Erythroblast (primary cell): ENCODE measurements at places on chromosomes 7 and 10.
A peak's percentile ranks its signal among the peaks of the same experiment; 100 is the strongest.

DNA sequence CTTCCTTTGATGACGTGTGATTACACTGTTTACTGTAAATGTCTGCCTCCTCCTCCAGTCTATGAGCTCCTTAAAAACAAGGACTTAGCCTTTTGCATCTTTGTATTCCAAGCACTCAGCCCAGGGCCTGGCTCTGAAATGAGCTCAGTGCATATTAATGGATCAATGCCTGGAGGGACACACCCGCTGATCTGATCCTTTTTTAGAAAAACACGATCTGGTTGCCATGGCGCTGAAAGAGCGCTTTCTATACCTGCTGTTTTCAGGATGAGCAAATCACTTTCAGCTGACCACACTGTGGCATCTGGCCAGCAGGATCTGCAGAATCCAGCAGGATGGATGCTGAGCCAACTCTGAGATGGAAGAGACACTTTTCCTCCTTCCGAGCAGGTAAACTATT is 37.8 kb upstream of the GARS1 start:
- no peak for DNase-seq

DNA sequence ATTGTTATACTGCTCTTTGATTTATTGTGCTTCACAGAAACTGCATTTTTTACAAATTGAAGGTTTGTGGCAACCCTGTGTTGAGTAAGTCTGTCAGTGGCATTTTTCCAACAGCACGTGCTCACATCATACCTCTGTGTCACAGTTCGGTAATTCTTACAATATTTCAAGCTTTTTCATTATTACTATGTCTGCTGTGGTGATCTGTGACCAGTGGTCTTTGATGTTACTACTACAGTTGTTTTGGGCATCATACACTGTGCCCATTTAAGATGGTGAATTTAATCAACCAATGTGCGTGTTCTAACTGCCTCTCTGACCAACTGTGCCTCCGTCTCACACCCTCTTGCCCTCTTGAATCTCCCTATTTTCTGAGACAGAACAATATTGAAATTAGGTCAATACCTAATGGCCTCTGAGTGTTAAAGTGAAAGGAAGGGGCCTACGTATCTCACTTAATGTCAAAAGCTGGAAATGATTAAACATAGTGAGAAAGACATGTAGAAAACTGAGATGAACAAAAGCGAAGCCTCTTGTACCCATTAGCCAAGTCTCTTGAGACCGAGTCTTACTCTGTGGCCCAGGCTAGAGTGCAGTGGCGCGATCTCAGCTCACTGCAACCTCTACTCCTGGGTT is 20.2 kb upstream of the ASL start:
- no peak for DNase-seq

GRCh38 chr7:1224086-1224716 is 8.5 kb upstream of the UNCX start:
- DNase-seq: no peak

- DNase-seq: no peak
Measured at GRCh38 chr10:133226251-133226808, 3.7 kb upstream of the UTF1 start.

- DNase-seq: peak; percentile 7
Measured at GRCh38 chr10:89419548-89419947, 5.2 kb downstream of the IFIT5 start.

- no peak for DNase-seq
Measured at GRCh38 chr10:131928248-131929095, 27.7 kb downstream of the PPP2R2D start.

DNA sequence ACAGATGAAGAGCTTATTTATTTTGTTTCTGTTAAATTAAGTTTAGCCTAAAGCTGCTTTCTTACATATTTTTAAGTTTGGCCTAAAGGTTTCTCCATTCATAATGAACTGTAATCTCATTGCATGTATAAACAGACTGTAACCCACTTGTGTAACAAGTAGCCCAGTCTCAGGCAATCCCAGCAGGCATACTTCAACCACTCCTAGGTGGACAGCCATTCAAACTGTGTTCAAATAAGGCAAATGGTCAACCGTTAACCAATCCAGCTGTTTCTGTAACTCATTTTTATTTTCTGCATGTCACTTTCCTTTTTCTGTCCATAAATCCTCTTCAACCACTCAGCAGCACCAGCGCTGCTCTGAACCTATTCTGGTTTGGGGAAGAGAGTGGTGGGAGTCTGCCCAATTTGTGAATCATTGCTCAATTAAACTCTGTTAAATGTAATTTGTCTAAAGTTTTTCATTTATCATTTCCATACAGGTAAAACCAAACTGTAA is 35.9 kb downstream of the PHYHIPL start:
- no peak for DNase-seq

- DNase-seq: no peak
Measured at GRCh38 chr10:52136921-52137320, 177.2 kb upstream of the DKK1 start.

- DNase-seq: no peak
Measured at GRCh38 chr7:138075350-138075749, 909 bp upstream of the AKR1D1 start.

GRCh38 chr7:66344166-66344565 is 139.0 kb downstream of the TPST1 start:
- DNase-seq: no peak

DNA sequence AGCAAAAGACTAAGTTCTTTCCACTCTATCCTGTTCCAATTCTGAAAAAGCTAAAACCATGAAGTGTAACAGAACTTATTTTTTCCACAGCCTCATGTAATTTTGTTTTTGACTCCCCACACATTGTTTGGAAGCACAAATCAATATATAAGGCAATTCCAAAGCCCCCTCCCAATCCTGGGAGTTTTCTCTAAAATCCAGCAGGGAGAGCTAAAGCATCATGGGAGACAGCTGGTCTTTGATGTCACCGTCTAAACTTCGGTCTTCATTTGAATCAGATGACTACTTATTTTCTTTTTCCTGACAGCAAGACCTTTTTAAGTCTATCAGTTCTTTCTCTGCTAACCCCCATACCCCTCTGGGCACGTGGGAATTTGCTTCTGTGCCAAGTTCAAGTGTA is 33.3 kb upstream of the PON1 start:
- DNase-seq: no peak

DNA sequence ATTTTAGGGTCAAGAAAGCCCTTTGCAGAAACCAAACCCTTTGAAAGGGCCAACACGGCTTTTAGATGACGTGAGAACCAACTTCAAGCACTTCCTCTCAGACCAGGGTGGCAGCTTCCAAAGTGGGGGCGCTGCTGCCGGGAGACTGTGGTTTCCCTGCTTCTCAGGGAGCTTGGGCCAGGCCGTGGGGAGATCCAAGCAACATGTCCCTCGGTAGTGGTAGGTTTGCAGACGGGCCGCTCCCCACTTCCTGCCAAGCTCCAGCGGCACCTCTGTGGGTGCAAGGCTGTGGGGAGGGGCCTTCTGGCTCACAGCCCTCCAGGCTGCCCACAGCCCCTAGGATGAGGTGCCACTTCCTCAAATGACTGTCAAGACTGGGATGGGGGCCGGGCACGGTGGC is 132.4 kb downstream of the FAM53B start:
- DNase-seq: peak; percentile 18

DNA sequence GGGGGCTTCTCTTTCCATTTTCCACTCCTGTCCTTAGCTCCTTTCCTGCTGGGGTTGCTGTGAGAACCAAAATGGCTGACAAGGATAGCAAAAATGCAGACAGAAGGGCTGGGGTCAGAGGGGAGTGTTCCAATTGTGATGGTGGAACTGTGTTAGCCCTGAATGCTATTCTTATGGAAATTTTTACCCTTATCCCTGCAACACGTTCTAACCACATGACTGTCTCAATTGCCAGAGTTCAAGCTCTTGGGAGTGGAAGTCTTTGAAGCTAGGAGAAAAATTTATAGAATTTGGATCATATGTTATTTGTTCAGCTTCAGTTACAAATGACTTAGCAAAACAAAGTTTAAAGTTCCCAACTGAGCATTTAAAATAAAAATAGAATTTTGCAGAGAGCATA is 134.1 kb downstream of the ADCYAP1R1 start:
- DNase-seq: no peak

- DNase-seq: no peak
Measured at GRCh38 chr7:71019706-71020105, 112.2 kb upstream of the GALNT17 start.

DNA sequence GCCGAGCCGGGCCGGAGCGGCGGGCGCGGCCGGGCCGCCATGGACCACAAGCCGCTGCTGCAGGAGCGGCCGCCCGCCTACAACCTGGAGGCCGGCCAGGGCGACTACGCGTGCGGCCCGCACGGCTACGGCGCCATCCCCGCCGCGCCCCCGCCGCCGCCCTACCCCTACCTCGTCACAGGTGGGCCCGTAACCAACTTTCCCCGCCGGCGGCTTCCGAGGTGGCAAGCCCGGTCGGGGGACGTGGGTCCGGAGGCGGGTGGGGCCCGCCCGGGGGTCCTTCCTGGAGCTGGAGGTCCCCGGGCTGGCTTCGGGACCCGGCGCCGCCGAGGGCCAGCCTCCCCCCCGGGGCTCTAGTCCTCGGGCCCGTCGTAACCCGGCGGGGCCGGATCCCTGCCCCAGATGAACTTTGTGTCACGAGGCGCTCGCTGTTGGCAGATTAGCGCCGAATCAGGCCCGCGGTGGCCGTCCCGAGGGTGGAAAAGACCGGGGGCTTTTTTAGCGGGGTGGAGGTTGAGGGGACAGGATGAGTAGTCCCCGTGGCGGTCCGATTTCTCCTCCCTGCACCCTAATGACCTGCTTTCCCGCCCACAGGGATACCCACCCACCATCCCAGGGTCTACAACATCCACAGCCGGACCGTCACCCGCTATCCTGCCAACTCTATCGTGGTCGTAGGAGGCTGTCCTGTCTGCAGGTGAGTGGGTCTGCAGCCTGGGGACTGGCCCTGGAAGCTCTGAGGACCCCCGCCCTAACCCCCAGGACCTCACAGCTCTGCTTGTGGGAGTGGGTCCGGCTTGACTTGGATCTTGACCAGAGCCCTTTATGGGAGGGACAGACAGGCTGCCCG is 496 bp downstream of the BRI3 start:
- DNase-seq: peak; percentile 73

GRCh38 chr10:52308251-52309031 is 5.6 kb upstream of the DKK1 start:
- DNase-seq: peak; percentile 53

- no peak for DNase-seq
Measured at GRCh38 chr7:45342236-45342635, 184.6 kb downstream of the RAMP3 start.

- DNase-seq: peak; percentile 32
Measured at GRCh38 chr10:101080933-101081931, 19.4 kb downstream of the KAZALD1 start.

DNA sequence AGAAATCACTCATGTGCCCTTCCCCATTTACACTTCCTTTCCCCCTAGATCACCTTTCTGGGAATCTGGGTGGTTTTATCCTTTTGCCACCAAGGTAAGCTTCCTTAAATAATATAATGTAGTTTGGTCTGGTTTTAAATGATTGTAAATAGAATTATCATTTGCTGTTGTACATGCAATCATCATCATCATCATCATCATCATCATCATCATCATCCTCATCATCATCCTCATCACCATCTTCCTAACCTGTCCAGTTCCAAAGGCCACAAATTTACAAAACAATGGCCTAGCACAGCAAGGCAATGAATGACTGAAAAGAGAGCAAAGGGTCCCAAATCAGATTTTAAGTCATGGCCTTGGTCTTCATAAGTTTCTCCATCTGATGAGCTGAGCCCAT is 329.7 kb downstream of the PLXNA4 start:
- no peak for DNase-seq

DNA sequence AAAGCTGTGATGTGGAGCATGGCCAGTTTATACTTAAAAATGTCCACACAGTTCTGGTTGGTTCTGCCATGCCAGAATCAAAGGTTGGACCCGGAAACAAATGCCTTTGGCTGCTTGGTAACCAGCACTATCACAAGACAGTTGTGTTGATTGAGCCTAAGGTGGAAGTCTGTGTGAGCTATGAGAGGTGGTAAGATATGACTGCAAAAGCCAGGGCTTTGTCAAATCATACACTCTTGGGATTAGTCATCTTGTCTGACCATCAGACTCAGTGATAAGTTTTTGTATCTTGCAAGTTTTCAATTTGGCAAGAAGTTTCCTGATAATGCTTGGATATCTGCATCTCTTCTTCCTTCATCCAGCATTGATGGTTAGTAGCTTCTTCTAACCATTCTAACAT is 35.5 kb downstream of the GPR141 start:
- no peak for DNase-seq

DNA sequence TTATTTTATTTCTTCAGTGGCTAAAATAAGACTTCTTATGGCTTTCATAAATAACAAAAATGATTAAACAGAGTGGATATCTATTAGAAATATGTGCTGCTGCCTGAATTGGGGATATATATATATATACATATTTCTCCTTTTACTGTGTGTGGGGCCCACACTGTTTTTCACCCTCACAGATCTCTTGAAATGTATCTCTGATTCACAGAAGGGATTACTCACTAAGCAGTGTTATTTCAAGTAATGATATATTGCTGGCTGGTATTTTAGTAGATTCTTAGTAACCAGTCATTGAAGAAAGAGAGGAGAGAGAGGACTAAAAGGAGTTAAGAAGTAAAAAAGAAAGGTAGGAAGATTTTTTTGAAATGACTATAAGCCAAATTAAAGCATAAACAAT is 308.6 kb upstream of the NRP1 start:
- DNase-seq: no peak

DNA sequence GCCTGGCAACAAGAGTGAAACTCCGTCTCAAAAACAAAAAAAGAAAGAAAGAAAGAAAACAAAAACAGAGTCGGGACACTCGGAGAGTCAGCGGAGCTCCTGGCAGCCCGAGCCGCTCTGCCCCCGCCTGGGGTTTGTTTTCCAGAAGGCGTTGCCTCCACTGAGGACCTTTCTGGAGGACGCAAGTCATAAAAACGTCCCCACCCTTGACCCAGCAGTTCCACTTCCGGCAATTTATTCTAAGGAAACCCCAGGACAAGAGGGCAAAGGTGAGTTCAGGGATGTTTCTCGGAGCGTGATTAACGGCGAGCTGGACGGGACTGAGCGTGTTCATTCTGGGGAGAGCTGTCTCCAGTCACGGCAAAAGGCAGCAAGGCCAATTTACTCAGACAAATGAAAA is 27.0 kb upstream of the SUN1 start:
- DNase-seq: no peak
